ENCODE measurements at places on chromosomes 5 and 9.

DNA sequence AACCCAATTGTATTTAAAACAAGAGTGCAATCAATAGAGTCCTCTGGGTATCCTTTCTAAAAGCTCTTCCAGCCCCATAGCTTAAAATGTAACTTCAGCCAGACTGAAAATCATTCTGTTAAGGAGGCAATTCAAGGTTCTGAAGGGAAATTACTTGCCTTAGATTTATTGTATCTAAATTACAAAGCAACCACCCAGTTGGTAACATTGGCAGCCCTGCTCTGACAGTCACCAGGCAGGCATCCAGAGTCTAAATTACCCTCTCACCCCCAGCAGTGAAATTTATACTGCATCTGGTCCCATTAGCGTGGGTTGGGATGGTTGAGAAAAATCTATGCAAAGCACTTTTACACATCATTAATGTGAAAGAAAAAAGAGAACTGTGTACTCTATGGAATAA lies 514.7 kb downstream of the MTRR start:
- no peak for DNase-seq

GRCh38 chr5:178732281-178732680 lies 1.8 kb upstream of the ZNF354A start:
- DNase-seq = no peak

DNA sequence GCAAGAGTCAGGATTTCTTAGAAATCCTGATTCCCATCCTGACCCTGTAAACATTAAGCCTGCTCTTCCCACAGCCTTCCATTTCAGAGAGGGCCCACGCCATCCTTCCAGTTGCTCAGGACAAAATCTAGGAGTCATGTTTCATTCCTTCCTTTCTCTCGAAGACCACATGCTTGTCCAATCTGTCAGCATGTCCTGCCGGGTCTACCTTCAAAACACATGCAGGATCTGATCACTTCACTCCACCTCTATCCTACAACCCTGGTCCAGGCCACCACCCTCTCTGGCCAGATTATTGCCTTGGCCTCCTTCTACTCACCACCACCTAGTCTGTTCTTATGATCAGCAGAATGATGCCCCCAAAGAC lies 79.8 kb downstream of the C5orf15 start:
- no peak for DNase-seq

DNA sequence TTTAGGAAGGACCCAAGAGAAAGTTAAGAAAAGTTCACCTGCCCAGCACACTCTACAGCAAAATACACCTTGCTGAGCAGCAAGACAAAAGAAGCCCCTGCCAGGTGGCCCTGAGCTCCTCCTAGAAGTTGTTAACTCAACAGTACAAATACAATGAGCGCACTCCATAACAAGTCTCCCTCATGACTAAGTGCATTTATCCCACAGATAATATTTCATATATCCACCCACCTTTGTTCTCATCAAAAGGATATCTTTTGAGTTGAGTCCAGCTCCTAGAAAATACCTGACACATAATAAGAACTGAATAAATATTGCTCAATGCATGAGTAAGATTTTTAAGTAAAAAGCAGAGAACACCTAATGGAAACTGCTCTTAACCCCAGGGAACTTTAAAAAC lies 73.3 kb downstream of the ABCA1 start:
- DNase-seq = no peak

- no peak for DNase-seq
These were observed 25.0 kb upstream of the C5orf47 start for GRCh38 chr5:173963867-173964441.

DNA sequence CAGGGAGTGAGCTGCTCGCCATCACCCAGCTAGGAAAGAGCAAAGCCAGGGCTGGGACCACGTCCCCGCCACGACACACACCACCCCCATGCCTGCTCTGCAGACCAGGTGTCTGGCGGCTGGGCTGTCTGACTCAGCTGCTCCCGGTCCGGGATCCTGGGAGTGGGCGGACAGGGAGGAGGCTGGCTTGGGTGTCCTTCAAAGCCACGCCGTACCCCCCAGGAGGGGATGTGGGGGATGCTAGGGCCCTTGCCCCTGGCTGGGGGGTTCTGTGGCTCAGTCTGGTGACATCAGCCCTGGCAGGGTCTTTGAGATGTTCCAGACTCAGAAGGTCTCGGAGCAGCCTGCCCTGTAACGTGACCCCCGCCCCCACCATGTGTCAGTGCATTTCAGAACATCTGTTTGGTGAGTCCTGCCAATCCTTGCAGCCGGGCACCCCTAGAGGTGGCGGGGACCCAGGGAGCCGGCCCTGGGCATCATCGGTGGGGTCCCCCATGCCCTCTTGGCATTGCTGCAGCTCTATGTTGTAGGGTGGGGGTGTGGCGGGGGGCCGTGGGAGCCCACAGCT lies 62.3 kb downstream of the HMCN2 start:
- DNase-seq = no peak

GRCh38 chr5:146447734-146448380 lies 724 bp downstream of the TCERG1 start:
- no peak for DNase-seq

DNA sequence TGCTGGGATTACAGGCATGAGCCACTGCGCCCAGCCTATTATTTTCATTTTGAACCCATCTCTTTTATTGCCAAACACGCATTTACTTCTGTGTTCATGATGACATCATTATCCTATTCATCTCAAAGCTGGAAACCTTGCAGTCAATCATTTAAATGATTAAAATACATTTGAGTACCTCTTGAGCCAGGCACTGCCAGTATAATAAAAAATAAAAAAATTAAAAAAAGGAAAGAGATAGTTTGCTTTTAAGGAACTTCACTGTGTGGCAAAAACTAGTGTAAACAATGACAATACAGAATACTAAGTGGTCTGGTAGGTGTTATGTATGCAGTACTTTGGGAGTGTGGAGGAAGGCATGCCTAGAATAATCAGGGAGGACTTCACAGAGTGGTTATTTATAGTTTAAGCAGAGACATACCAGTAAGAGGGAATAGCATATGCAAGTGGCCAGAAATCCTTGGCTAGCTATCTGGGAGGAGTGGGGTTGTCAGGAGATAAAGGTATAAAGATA lies 8.6 kb downstream of the NSD1 start:
- DNase-seq = no peak

DNA sequence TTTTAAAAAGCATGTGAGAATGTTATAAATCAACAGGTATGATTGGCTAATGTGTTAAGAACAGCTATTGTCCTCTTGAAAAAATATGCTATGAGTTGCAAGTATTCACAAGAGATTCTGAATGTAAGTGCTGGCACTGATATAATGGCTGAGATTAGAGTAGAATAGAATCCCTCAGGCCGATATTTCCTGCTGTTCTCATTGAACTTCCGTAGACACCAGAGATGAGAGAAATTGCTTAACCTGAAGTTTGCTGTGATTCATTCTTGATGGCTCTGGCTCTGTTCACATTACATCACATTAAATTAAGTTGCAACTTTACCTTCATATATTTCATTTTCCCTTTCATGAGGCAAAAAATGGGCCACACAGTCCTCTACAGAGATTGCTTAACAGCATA lies 114.5 kb downstream of the BAAT start:
- DNase-seq = no peak

- DNase-seq = no peak
These were observed 18.7 kb upstream of the HMHB1 start for GRCh38 chr5:143793249-143793648.

GRCh38 chr5:147853372-147853987 lies 22.0 kb upstream of the SPINK1 start:
- DNase-seq = no peak

DNA sequence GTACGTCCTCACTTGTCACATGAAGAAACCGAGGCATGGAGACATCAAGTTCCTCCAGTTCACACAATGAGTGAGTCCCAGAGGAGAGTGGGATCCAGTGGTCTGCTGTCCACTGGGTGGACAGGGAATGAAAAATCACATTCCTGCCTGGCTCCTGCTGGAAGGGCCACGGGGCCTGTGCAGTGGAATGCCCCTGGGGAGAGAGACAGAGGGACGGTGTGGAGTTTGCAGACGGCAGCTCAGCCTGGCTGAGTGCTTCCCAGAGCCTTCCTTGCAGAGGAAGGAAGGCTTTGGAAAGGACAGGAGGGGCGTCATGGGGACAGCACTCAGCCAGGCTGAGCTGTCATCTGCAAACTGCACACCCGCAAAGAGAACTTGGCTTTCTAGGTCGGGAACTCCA lies 74.7 kb downstream of the COL27A1 start:
- DNase-seq = no peak

DNA sequence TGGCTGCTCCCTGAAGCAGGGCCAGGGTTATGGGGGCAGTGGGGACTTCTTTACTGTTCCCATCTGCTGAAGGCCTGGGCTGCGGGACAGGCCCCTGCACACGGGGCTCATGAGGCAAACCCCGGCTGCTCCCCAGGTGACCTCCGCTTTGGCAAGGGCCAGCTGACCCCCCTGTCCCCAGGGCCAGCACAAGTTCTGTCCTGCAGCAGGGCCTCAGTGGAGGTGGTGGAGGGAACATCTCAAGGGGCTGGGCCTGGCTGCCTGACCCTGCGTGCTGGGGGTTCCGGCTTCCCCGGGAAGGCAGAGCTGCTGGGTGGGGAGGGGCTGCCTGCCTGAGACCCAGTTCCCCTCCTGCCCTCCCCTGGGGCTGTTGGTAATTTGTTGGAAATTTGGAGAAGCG lies 67.4 kb upstream of the RNU6ATAC start:
- DNase-seq = no peak

DNA sequence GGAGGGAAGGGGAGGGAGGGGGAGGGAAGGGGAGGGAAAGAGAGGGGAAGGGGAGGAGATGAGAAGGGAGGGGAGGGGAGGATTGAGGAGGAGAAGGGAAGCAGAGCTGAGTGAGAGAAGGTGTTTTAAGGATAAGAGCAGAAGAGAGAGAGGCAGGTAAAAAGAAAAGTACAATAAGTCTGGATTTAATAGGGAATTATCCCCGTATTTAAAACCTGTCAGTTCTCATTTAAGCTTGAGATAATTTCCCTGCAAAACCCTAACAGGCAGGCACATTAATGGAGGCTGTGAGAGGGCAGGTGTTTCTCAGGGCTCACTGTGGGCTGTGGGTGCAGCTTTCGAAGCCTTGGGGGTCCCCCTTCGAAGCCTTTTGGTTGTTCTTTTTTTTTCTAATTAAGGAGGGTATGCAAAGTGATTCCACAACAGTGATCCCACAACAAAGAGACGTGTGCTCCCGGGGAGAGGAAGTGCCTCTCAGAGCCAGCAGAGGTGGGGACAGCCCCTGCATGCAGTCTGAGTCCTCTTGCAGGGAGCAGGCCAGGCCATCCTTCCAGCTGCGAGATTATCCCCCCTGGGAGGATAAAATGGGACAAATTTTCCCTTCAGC lies 317.9 kb upstream of the IRX1 start:
- DNase-seq = no peak

DNA sequence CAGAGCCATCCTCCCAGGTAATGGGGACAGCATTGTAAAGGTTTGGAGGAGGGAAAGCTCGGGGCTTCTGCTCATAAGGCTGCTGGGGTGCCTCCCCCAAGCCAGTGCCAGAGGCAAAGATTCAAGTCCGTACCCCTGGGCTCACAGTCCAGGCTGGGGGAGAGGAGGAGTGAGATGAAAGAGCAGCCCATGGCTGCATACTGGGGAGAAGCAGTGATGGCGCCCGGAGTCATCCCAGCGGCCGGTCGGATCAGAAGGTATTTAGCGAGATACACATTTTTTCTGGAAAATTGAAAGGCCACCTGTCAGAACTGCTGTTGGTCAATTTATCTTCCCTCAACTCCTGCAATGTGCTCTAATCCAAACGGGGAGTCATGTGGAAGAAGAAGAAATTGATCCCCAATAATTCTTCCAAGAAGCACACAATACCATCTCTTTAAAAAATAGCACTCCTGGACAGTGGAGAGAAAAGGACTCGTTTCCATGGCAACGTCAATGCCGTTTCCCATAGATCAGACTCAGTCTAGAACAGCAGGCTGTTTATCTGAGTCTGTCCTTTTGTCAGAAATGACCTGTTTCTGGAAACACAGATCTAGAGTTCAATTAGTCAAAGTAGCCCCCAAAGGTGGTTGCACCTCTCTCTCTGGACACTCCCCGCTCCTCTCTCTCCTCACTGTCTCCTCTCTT lies 65.9 kb downstream of the NSG2 start:
- no peak for DNase-seq

GRCh38 chr9:17528859-17529258 lies 50.0 kb upstream of the SH3GL2 start:
- no peak for DNase-seq

DNA sequence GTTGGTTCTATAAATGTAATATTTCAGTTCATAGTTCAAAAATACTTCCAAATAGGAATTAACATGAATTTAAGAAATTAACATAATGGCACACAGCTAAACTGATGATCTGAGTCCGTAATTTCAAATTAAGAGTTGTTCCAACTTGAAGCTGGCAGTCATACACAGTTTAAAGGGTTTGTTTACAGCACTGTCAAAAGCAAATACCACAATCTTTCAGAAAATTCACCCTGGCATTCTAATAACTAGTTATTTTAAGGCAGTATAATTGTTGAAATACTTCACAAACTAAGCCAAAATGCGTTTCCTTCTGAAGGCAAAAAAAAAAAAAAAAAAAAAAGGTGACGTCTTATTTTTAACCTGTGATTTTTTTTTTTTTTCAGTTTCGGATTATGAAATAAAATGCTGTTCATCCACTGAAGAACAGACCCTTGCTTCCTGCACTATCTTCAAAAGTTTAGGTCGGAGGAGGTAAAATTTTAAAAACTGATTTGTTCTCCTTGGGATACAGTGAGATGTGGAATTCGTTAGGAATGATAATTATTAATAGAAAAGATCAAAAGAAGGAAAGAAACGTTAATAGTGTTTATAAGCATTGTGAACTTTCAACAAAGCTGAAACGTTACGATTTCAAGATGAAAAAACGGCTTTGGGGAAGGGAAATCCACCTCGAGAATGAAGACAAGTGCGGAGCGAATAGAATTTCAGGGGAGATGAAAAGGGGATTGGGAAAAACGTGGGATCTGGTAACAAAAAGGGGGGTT lies 850 bp downstream of the IL6ST start:
- DNase-seq = no peak
